ENCODE measurements at places on chromosomes 3 and 15.

- H3K27me3 ChIP-seq = no peaks in the 10 kb centered on the region
- no peak for DNase-seq
- peaks cover 60% of the 10 kb centered on the region for H3K4me1 ChIP-seq
- H3K36me3 ChIP-seq = no peaks in the 10 kb centered on the region
Observed at GRCh38 chr15:84725001-84725491, 9.1 kb upstream of the SEC11A start.

DNA sequence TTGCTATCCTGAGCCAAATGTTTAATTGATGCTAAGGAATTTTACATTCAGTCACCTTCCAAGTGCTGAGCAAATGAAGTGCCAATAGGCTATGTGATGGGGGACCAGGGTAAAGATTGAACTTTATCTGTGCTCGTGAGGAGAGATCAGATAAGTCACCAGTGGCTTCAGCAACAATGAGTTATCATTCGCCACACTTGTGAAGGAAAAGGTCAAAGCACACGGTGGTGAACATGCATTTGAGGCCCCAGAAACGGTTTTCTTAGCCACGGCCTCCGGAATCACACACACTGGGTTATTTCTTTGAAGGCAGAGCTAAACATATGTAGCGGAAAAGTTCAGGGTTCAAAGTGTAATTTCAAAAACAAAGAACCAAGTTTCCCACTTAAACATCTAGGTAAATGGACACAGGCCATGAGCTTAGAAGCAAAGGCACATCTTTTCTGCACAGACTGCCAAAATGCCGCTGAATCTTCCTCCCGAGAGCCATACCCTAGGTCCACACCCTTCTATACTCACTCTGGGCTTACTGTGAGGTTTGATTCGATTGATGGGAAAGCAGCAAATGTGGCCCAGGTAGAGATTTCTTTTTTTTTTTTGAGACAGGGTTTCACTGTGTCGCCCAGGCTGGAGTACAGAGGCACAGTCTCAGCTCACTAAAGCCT is 268.5 kb downstream of the SHQ1 start:
- H3K4me1 ChIP-seq = no peaks in the 10 kb centered on the region
- H3K36me3 ChIP-seq = no peaks in the 10 kb centered on the region
- no peak for DNase-seq
- H3K27ac ChIP-seq = no peak overlapping the region

GRCh38 chr15:65447145-65447544 is 24.4 kb upstream of the IGDCC4 start:
- no peaks in the 10 kb centered on the region for H3K27me3 ChIP-seq
- no peaks in the 10 kb centered on the region for H3K4me1 ChIP-seq
- H3K4me3 ChIP-seq = no peak overlapping the region
- no peak for DNase-seq
- peaks cover 50% of the 10 kb centered on the region for H3K36me3 ChIP-seq

- peaks cover 11% of the 10 kb centered on the region for H3K36me3 ChIP-seq
- no peak overlapping the region for H3K4me3 ChIP-seq
- no peaks in the 10 kb centered on the region for H3K27me3 ChIP-seq
- H3K27ac ChIP-seq = no peak overlapping the region
- no peak for DNase-seq
Observed at GRCh38 chr15:76289582-76289981, 21.7 kb downstream of the ETFA start.

DNA sequence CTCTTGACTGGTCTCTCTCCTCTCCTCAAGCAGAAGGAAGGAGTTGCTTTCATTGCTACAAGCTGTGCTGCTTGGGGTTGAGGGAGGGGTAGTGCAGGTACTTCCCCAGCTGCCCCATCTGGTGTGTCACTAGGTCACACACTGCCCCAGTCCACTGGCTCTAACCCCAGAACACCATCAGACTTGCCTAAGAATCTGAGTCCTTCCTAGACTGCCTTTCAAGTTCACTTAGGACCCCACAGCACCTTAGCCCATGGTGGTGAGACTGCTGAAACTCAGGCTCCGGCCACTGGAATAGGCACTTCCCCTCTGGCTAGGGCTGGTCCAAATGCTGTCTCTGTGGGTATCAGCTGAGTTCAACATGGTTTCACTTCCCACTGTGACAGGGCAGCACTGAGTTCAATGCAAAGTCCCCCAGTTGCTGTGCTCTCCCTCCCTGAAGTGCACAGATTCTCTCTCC is 279.7 kb upstream of the GOLGA6L4 start:
- H3K4me3 ChIP-seq = no peak overlapping the region
- H3K36me3 ChIP-seq = no peaks in the 10 kb centered on the region
- peaks cover 43% of the 10 kb centered on the region for H3K27me3 ChIP-seq
- no peaks in the 10 kb centered on the region for H3K4me1 ChIP-seq

- H3K4me1 ChIP-seq = no peaks in the 10 kb centered on the region
- no peak overlapping the region for H3K4me3 ChIP-seq
- no peaks in the 10 kb centered on the region for H3K27me3 ChIP-seq
- DNase-seq = no peak
- no peak overlapping the region for H3K27ac ChIP-seq
- H3K36me3 ChIP-seq = no peaks in the 10 kb centered on the region
Observed at GRCh38 chr3:140062461-140062860, 127.5 kb downstream of the CLSTN2 start.

- H3K4me1 ChIP-seq = peaks cover 19% of the 10 kb centered on the region
- H3K27ac ChIP-seq = peak overlapping the region; percentile 89
- peak; percentile 46 for DNase-seq
- H3K27me3 ChIP-seq = no peaks in the 10 kb centered on the region
- peak overlapping the region; percentile 81 for H3K4me3 ChIP-seq
Observed at GRCh38 chr15:34436126-34436955, 1.3 kb downstream of the GOLGA8A start.

DNA sequence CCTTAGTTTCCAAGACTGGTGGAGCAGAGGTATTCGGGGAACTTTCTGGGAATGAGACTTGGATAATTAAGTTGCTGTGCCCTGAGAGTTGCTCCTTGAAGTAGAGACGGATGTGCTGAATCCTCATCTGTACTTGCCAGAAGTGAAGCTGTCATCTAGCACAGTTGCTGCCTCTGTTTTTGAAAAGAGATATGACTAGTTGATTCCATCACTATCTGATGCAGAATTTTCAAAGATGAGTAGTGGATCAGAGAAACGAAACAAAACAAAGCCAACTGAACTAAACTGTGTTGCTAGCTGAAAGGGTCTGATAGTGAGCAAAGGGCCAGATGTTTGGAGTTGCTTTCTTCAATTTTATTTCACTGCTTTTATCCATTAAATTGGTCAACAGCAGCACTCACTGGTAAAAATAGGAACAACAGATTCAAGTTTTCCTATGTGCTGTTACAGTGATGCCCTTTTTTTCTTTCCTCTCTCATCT is 52.7 kb downstream of the MITF start:
- no peaks in the 10 kb centered on the region for H3K4me1 ChIP-seq
- no peaks in the 10 kb centered on the region for H3K27me3 ChIP-seq
- peaks cover 2% of the 10 kb centered on the region for H3K36me3 ChIP-seq
- H3K27ac ChIP-seq = no peak overlapping the region

- no peaks in the 10 kb centered on the region for H3K4me1 ChIP-seq
- no peak overlapping the region for H3K27ac ChIP-seq
- H3K27me3 ChIP-seq = no peaks in the 10 kb centered on the region
- H3K36me3 ChIP-seq = no peaks in the 10 kb centered on the region
- no peak for DNase-seq
Observed at GRCh38 chr15:27681038-27681437, 418.1 kb downstream of the OCA2 start.

- H3K27ac ChIP-seq = no peak overlapping the region
- H3K36me3 ChIP-seq = peaks cover 3% of the 10 kb centered on the region
- H3K27me3 ChIP-seq = no peaks in the 10 kb centered on the region
- no peaks in the 10 kb centered on the region for H3K4me1 ChIP-seq
- DNase-seq = no peak
- no peak overlapping the region for H3K4me3 ChIP-seq
Observed at GRCh38 chr15:86284635-86285034, 205.0 kb downstream of the AGBL1 start.

DNA sequence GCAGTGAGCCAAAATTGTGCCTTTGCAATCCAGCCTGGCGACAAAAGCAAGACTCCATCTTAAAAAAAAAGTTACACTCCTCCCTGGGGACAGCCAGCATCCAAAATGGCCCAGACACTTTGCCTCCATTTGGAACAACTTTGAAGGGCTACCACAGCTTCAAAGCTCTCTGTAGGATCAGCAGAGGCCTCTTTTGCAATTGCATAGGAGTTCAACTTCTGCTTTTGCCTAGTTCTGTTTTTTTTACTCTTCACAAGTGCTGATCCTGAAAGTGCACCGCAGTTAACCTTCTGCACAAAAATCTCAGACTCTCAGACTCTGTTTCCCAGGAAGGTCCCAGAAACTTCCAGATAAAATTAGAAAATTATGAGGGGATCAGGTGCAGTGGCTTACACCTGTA is 25.2 kb upstream of the SLC4A7 start:
- no peak overlapping the region for H3K4me3 ChIP-seq
- H3K27ac ChIP-seq = no peak overlapping the region
- H3K4me1 ChIP-seq = no peaks in the 10 kb centered on the region
- H3K27me3 ChIP-seq = no peaks in the 10 kb centered on the region
- H3K36me3 ChIP-seq = no peaks in the 10 kb centered on the region

GRCh38 chr3:100745617-100746016 is 36.3 kb downstream of the TFG start:
- peaks cover 54% of the 10 kb centered on the region for H3K36me3 ChIP-seq
- no peak for DNase-seq
- no peaks in the 10 kb centered on the region for H3K4me1 ChIP-seq
- no peak overlapping the region for H3K4me3 ChIP-seq

- H3K4me3 ChIP-seq = no peak overlapping the region
- no peak for DNase-seq
- H3K27me3 ChIP-seq = no peaks in the 10 kb centered on the region
- H3K27ac ChIP-seq = no peak overlapping the region
Observed at GRCh38 chr3:60759439-60759838, 491.8 kb downstream of the FHIT start.

GRCh38 chr3:143216709-143217182 is 97.2 kb downstream of the CHST2 start:
- H3K36me3 ChIP-seq = no peaks in the 10 kb centered on the region
- peaks cover 8% of the 10 kb centered on the region for H3K27me3 ChIP-seq
- peaks cover 7% of the 10 kb centered on the region for H3K4me1 ChIP-seq
- H3K4me3 ChIP-seq = no peak overlapping the region
- no peak for DNase-seq

GRCh38 chr3:166837535-166837934 is 542.6 kb downstream of the ZBBX start:
- DNase-seq = no peak
- H3K4me1 ChIP-seq = no peaks in the 10 kb centered on the region

DNA sequence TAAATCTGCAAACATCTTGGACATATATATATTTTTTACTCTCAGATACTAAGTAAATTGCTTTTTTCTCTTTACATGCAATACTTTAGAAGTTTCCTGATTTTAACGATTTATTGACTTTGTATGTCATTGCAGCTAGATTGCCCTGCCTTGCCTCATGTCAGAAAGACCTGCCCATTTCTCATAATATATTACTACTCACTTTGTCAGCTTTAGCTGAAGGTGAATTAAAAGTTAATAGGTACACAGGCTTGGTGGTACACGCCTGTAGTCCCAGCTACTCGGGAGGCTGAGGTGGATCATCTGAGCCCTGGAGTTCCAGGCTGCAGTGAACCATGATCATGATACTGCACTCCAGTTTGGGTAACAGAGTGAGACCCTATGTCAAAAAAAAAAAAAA is 52.8 kb downstream of the PLS1 start:
- no peak for DNase-seq
- no peaks in the 10 kb centered on the region for H3K4me1 ChIP-seq
- no peaks in the 10 kb centered on the region for H3K27me3 ChIP-seq
- H3K36me3 ChIP-seq = no peaks in the 10 kb centered on the region

GRCh38 chr15:51253366-51253765 is 85.0 kb downstream of the CYP19A1 start:
- no peak overlapping the region for H3K27ac ChIP-seq
- H3K4me1 ChIP-seq = no peaks in the 10 kb centered on the region
- H3K36me3 ChIP-seq = no peaks in the 10 kb centered on the region
- H3K4me3 ChIP-seq = no peak overlapping the region
- H3K27me3 ChIP-seq = peaks cover 44% of the 10 kb centered on the region
- DNase-seq = no peak

GRCh38 chr15:82307714-82308081 is 41.6 kb downstream of the GOLGA6L10 start:
- H3K4me1 ChIP-seq = no peaks in the 10 kb centered on the region
- H3K27me3 ChIP-seq = peaks cover 16% of the 10 kb centered on the region
- H3K36me3 ChIP-seq = peaks cover 3% of the 10 kb centered on the region
- DNase-seq = no peak

DNA sequence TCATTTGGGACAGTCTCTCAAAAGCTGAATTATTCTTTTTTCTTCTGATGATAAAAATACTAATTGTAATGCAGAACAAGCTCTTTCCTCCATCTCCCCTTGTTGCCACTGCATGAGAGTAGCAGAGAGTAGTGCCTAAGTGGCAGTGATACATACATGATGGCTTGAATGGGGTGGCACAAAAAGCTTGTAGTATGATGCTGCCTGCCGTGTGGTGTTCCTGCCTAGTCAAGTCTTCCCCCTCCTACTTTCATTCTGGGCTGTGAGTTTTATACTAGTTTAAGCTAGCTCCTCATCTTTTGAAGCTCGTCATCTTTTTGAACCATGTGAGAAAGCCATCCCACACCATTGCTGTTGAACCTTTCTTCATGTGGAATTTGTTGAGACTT is 230.5 kb downstream of the NFKBIZ start:
- no peak for DNase-seq
- no peak overlapping the region for H3K27ac ChIP-seq
- H3K27me3 ChIP-seq = peaks cover 7% of the 10 kb centered on the region
- H3K4me1 ChIP-seq = no peaks in the 10 kb centered on the region
- no peaks in the 10 kb centered on the region for H3K36me3 ChIP-seq

DNA sequence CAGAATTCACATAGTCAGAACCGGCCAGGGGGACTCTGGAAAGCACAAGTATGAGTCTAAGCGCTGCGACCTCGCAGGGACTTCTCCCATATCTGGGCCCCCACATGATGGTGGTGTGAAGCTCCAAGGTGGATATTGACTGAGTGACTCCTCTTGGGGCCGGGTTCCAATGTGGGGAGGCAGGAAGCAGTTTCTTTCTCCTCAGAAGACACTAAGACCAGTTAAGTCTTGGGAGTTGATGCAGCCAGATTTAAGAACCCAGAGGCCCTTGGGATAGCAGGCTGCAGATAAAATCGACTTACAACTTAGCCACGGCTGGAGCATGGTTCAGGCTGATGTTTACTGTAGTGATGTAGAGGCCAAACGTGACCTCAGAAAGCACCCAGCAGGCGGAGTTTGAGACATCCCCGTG is 55.4 kb upstream of the KLF13 start:
- DNase-seq = peak; percentile 11
- H3K4me3 ChIP-seq = no peak overlapping the region
- H3K36me3 ChIP-seq = peaks cover 5% of the 10 kb centered on the region

All from central memory CD8-positive, alpha-beta T cell (primary cell).